ENCODE measurements at places on chromosomes 6 and 20.

DNA sequence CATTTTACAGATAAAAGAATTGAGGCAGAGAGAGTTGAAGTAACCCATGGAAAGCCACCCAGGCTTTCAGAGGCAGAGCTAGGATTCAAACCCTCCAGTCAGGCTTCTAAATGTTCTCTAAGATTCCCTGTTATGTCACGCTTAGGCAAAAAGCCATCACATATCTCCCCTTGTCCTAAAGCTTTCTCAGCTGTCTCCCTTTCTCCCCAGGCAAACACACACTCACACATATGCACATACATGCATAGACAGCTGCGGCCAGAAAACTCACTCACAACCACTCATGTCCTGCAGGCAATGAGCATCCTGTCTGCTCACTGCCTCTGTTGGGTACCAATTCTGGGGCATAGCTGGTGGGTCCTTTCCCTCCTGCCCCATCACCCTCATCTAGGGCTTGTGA is 595.9 kb upstream of the CHD6 start:
- DNase-seq, result no peak

DNA sequence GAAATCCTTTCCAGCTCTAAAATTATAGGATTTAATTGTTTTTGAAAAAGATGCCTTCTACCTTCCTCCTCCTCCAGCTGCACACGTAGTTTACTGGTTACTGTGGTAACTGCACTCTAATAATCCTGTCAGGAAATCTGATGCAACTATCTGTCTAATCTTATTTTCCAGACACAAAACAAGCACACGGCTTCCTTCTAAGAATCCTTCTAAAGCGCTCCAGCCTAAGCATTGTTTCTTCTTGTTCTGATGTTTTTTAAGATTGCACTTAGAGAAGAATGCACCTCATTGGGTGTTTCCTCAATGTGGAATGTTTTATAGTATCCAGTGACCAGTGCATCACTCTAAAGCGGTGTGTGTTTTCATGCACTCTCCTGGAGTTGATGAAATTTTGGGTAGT is 63.6 kb downstream of the CARMIL1 start:
- no peak for DNase-seq

- no peak for DNase-seq
Measured at GRCh38 chr6:151451417-151451949, 443 bp downstream of the RMND1 start.

DNA sequence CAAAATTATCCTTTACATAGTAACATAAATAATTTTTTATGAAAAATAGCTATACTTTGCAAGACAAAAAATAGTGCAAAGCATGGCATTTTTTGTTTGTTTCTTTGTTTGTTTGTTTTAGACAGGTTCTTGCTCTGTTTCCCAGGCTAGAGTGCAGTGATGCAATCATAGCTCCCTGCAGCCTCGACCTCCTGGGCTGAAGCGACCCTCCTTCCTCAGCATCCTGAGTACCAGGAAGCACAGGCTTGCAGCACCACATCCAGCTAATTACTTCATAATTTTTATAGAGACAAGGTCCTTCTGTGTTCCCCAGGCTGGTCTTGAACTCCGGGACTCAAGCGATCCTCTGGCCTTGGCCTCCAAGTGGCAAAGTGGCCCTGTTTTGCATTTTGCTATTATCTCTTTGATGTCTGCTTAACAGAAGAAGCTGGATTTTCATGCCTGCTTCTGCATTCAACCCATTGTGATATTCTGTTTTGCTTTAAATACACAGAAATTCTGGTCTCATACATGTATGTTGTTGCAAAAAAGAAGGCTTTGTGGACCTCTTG is 49.4 kb upstream of the ZMYND8 start:
- no peak for DNase-seq

GRCh38 chr20:63863798-63864544 is 1.1 kb upstream of the TPD52L2 start:
- peak; percentile 72 for DNase-seq

DNA sequence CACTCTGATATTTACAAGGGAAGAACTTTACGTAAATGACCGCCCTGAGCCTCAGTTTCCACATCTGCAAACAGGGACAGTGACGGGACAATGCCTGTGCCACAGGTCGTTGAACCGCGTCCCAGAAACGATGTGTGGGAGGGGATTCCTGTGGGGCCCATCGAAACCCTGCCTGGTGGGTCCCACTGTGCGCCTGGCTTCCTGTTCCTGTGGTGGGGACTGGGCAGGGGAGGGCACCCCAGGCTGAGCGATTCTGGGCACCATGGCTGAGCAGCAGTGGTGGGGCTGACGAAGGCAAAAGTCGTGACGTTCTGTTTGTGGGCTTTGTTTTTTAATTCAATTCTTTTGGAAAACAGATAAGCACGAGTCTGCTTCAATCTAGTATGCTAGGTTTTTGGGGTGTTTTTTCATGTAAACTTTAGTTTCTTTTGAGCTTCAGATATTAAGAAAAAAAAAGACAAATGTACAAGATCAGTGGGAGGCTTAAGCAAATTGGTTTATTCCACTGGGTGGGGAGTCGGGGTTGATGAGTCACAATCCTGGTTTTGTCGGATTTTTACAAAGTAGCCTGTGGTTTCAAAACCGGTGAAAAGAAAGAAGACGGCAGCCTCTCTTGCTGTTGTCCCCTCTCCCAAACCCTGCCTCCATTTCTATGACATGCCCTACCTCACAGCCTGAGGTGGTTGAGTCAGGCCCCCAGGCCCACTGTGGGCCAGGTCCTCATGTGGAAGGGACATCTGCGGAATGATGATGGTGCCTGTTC is 40.4 kb downstream of the GNAS-AS1 start:
- no peak for DNase-seq

DNA sequence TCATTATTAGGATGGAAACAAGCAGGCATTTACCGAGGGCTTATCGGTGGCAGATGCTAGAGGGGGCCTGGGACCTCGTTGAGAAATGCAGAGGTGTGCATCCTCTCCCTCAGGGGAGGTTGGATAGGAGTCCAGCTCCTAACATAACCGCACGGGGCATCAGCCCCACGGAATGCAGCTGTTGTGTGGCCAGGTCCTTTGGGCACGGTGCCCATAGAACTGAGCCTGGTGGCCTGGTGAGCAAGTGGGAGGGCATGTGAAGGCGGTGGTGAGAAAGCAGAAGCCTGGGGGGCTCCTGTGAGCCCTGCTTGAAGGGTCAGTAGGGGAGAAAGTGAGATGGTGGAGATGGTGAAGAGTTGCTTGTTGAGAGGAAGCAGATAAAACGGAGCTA is 143.7 kb downstream of the CDH26 start:
- DNase-seq, result no peak

DNA sequence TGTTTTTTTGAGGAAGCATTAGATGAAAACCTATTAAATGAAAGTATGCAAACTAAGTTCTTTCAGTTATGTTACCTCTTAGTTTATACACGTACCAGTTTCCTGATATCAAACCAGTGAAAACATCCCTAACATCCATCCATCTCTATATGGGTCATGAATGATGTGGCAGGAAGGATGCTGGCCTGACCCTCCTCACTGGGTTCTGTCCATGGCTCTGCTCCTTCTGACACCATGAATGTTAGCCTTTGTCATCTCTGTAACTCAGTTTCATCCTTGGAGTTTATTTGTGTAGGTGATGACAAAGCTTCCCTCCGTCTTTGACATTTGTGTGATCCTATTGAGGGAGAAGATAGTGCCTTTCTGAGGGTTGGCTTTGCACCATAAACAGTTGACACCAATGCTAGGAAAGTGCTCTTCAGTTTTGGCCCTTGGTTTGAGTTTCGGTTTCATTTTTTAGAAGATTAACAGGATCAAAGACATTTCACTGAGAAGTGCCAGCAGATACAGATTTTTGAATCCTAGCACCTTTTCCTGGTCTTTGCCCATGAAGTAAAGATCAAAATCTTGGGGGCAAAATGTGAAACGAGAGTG is 72.0 kb upstream of the SCGN start:
- DNase-seq, result no peak

GRCh38 chr20:56634307-56634706 is 5.2 kb downstream of the TFAP2C start:
- DNase-seq, result no peak

- no peak for DNase-seq
Measured at GRCh38 chr20:51387125-51387875, 155.2 kb downstream of the NFATC2 start.

DNA sequence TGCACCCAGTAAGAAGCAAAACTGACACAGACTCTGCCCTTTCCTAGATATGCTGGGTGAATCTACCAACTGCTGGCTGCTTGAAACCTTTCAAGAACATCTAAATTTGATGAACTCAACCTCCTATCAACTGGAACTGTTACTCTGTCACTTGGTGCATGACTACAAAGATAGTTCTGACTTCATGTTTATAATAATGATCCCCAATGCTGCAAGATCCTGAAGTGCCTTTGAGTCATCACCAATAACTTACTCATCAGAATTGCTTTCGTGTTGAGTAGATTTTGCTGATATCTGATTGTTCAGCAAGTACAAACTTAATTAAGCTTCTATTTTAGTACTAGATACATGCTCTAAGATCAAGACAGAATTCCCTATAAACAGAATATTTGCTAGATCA is 100.2 kb upstream of the ARMC2 start:
- no peak for DNase-seq

GRCh38 chr20:21607971-21608725 is 94.3 kb upstream of the NKX2-2 start:
- DNase-seq, result no peak

- no peak for DNase-seq
Measured at GRCh38 chr20:41054070-41054846, 25.6 kb downstream of the TOP1 start.

All from SW 1271 (cell line).